IMR-90 (cell line): ENCODE measurements at places on chromosomes 7 and 10. TPM values are rescaled to one million over a fixed set of nuclear protein-coding genes. Genes with fewer than 3 reads are reported as not detected.
A peak's percentile ranks its signal among the peaks of the same experiment; 100 is the strongest.

- DNase-seq: peak; percentile 78
Measured at GRCh38 chr10:33136781-33137180, 178.8 kb upstream of the ITGB1 start.

The WEE2 gene
- total RNA-seq: not detected in 2 replicates

DNA sequence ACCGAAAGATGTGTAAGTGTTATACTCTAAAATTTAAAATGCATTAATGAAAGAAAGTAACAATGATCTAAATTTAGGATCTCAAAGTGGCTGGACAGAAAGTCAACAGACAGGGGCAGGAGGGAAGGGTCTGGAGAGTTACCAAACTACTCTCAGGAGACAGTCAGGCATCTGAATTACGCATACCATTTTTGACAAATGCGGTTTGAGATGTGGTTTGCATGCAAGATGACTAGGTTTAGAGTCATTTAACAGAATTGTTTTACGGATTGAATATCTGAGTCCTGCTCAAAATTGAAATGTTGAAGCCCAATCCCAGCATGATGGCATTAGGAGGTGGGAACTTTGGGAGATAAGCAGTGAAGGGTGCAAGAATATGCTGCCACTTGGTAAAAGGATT lies 314.1 kb downstream of the WDR11 start:
- no peak for DNase-seq

The FAM131B gene
- 2.5 and 3.4 TPM in 2 replicates for total RNA-seq

The ANKRD30A gene
- not detected in 2 replicates for total RNA-seq

The PAX4 gene
- total RNA-seq: not detected in 2 replicates

DNA sequence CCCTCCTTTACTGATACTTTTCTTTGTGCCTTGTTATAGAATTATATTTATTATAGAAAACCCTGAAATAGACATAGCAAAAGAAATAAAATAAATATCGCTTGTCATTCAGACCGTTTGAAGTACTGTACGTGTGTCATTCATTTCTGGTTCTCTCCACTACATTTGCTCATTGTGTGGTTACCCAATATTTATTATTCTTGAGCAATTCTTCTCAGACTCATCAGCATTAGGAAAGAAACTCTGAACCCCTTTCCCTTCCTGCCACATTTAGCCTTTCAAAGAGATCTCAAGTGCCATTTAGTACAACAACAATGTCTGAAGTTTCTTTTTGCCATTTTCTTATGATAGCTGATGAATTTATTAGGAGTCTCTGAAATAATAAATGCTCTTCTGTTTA lies 154.1 kb downstream of the KIAA1217 start:
- DNase-seq: peak; percentile 57

DNA sequence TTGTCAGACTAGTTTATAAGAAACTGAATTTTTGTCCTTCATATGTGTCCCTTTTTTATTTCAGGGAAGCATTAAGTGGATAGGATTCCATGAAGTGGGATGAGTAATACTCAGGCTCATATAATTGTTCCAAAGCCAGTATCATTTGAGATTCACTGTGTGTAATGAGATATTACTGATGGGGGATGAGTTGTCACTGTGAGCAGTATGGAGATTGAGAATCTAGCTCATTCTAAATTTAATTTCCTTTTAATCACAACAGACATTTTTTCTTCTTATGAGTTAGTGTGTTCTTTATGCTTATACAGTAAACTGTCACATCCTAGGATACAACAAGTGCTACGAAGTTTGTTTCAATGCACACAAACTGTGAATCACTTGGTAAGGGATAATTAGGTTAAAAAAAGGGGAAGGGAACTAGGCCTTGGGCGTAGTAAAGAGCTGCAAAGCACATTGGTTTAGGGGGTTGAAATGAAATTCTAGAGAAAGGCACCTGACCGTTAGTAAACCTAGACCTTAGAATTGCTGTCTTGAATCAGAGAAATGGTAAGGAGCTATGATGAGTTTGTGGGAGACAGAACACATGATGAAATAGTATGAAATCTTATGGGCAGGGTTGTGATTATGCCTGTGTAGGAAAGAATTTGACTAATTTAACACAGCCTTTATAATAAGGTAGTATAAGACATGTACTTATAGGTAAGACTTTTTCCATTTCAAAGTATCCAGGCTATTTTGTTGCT lies 153.4 kb downstream of the MLLT10 start:
- peak; percentile 52 for DNase-seq

- no peak for DNase-seq
Measured at GRCh38 chr7:26995666-26996065, 100.1 kb downstream of the HOXA1 start.

DNA sequence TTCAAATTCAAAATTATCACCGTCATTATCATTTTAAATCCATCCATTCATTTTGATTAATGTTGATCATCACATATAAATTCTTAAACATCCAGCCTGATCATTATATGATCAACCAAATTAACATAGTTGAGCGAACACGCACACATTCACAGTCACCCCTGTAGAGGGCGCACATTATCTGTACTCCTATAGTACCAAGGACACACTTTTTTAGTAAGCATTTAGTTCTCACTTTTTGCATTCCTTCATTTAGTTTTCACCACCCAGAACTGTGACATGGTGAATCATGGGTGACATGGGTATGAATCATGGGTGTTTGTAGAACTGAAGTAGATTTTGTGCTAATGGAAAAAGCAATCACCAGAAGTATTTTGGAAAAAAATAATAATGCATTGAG lies 26.0 kb upstream of the ZNF735 start:
- DNase-seq: no peak

DNA sequence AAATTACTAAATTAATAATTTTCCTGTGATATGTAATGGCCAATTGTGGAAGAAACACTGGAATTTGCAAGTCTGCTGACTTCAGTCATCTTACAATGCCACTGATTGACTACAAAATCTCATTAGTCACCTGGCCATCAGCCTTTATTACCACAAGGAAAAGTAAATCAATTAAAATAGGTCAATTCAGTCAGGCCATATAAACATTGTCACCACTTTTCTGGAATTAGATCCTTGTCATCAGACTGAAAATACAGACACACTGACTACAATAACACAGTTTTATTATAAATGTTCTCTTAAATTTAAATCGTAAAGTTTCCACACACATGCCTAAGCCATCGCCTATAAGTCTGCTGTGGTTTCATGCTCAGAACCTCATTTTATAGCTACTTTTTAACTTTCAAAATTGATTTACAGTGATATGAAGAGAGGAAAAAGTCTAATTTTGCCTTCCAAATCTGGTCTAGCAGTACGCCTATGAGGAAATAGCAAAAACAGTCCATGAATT lies 54.2 kb downstream of the RTKN2 start:
- DNase-seq: no peak

The MYO1G gene
- under 0.01 TPM in 2 replicates for total RNA-seq

The TUBAL3 gene
- not detected in 2 replicates for total RNA-seq

DNA sequence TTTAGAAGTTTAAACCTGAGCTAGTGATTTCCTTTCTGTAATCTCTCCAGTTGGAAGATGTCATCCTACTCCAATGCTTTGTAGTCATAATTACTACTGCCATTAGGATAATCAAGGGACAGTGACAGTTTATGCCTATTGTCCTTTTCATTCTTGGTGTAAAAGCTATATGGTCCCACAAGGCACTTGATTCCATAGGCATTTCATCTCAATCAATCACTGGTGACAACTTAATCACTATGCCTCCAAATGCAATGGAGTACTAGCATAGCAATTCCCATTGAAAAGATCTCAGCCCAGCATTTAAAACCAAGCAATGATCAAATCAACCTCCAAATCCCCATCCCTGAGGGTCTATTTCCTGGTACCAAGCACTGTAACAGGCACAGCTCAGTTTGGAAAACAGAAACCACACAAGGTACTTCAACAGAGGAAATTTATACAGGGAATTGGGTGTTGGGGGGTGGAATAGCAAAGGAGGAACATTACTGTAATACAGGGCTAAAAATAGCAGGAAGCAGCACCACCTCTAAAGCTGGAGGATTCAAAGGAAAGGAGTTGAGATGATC lies 51.0 kb downstream of the FHIP2A start:
- no peak for DNase-seq

DNA sequence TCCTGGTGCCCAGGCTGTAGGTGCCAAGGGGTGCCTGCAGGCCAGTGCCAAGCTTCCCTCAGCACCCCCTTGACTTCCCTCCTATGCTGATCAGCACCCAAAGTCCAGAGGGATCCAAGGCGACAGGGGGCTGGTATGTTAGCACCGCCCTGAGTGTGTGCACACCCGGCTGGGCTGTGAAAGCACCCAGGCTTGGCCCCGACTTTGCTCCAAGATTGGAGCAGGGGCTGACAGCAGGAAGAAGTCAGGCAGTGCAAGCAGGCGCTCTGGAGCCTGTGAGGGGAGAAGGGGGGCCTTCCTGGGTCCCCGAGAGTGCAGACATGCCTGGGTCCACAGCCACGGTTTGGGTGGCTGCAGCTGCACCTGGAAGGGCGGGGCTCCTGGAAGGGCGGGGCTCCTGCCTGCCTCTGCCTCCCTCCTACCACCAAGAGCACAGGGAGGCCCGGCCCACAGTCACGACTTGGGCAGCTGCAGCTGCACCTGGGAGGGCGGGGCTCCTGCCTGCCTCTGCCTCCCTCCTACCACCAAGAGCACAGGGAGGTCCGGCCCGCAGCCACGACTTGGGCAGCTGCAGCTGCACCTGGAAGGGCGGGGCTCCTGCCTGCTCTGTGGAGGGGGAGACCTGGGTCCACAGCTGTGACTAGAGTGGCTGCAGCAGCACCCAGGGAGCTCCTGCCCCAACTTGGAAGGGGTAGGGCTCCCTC lies 30.2 kb upstream of the ZMYND11 start:
- DNase-seq: no peak

The TMEM196 gene
- not detected in 2 replicates for total RNA-seq

DNA sequence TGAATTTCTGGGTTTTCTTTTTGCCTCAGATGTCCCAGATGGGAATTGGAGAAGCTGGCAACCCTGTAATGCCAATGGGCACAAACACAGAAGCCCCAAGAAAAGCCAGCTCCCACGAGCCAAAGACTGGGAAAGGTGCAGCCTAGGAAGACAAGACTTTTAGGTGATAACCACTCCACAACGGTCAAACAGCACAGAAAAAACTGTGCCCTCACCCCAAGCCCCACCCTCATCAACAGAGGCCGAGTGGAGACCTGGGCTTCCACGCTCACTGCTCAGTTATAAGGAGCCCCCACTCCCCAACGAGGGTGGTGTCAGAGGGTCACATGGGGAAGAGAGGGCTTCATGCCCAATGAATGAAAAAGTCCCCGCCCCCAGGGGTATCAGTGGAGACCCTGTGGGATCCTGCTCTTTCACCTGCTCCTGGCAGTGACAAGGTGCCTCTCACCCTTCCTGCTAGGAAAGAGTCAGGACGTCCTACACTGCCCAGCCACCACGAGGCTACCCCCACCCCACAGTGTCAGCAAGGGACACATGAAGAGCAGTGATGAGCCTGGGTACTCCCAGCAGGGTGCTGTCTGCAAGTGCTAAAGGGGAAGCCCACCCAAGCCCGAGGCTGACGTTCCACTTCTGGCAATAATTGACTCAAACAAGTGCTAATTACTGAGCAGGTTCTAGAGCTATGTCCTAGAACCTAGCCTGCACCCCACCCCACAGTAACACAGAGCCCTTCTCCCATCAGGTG lies 8.3 kb downstream of the TMEM273 start:
- no peak for DNase-seq

The CHN2 gene
- total RNA-seq: not detected in 2 replicates

The TDRD1 gene
- not detected in 2 replicates for total RNA-seq

The FAM180A gene
- 1.3 and 1.4 TPM in 2 replicates for total RNA-seq

GRCh38 chr7:93475811-93476210 lies 98.7 kb downstream of the CALCR start:
- no peak for DNase-seq

DNA sequence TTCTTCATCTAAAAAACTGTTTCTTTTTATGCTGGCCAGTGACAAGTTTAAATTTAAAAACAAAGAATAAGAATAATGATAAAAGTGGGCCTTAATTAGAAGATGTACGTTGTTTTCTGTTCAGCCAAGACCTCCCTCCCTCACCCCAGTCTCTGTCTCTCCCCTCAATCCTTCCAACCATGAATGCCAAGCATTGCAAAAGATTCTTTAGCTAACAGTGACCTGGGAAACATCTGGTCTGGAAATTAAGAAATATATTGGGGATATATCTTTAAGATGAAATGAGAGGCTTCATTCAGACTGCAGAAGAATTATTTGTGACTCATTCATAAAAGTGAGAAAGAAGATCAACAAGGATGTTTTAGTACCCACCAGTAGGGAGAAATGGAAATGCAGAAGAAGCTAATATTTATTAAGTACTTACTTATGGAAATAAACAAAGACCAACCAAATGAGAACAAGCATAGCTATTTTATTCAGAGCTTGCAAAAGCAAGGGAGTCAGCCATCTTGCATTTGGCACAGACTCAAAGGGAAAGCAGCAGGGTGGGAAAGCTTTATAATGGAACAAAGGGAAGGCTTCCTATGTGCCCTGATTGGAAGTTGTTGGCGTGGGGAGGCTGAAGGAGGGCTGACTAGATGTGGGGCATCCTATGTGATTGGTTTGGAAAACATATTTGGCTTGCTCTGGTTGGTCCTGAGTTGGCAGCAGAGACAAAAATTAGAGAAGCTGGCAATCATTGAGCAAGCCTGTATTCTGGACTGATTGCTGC lies 595.4 kb upstream of the GHITM start:
- DNase-seq: no peak

DNA sequence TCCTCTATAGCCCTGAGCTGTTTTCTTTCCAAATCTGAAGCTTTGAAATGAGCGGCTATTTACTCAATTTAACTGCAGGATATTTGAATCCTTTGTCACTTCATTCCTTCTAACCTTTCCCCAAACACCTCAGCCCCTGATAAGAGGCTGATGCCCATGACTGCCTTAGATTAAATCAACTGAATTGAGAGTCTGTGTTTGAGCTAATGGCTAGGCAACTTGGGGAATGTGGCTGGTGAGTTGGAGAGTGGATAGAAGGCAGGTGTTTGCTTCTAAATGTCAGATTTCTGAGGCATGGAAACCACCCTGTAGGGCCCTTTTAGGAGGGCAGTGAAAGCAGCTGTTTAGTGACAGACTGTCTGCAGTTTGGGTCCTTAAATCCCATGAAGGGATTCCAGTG lies 759.9 kb downstream of the LRMDA start:
- no peak for DNase-seq

The ENKUR gene
- under 0.01 TPM in 1 of 2 replicates, not detected in the other for total RNA-seq

The CYP51A1 gene
- 76.4 and 92.8 TPM in 2 replicates for total RNA-seq

- DNase-seq: no peak
Measured at GRCh38 chr7:6026820-6027311, 4.3 kb upstream of the ANKRD61 start.

- no peak for DNase-seq
Measured at GRCh38 chr10:54496852-54497251, 304.2 kb downstream of the PCDH15 start.

GRCh38 chr10:63521416-63522276 lies 445 bp downstream of the REEP3 start:
- peak; percentile 75 for DNase-seq

The CYP3A7 gene
- not detected in 2 replicates for total RNA-seq

The ZNF3 gene
- total RNA-seq: 30.8 and 33.1 TPM in 2 replicates
